ENCODE measurements at places on chromosomes 16 and 17.

DNA sequence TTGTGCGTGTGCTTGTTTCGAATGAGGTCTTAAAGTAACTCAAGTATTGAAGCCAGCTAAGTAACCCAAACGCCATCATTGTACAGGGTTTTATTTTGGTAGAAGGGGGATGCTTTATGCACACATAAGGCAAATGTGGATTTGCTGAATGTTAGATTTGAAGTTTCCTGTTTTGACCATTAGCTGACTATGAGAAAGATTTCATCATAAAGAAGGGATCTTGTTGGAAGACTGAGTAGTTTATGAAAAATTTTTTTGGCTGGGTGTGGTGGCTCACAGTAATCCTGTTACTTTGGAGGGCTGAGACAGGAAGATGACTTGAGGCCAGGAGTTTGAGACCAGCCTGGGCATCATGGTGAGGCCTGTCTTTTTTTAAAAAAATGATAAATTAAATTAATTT is 10.0 kb upstream of the ZFP3 start:
- DNase-seq: no peak

- DNase-seq: no peak
Measured at GRCh38 chr17:29526322-29526721, 40.5 kb downstream of the ABHD15 start.

DNA sequence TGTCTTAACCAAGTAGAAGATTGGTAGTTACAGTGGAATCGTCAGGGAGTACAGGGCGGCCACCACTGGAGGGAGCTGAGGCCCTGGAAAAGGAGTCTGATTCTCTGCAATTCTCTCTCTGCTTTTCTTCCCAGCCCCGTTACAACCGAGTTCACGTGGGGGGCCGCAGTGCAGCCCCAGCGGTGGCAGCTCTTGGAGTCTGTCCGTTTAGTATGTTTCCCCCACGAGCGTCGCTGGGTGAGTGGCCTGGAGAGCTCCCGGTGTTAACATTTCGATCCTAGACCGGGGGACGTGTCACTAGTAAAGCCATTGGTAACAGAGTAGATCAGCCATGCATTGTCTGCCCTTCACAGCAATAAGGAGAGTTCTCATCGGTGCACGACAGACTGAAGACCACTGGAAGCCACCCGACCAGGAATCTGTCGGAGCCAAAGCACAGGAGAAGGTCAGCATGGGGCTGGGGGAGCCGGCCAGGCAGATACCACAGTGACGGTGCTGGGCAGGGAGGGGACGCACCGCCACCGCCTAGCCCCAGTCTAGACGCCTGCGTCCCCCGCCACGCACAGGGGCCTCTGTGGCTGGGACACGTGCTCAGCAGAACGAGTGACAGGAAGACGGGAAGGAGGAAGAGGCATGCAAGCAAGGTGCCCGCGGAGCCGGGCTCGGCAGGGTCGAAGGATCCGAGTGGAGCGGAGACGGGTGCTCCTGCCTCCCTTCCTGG is 15.7 kb downstream of the SLC16A3 start:
- DNase-seq: no peak

- DNase-seq: no peak
Measured at GRCh38 chr16:77863250-77863649, 74.9 kb downstream of the VAT1L start.

GRCh38 chr17:48831549-48831883 is 681 bp downstream of the CALCOCO2 start:
- no peak for DNase-seq

GRCh38 chr16:74868501-74868900 is 93.9 kb upstream of the FA2H start:
- no peak for DNase-seq

GRCh38 chr16:74749291-74750055 is 25.1 kb downstream of the FA2H start:
- DNase-seq: no peak

DNA sequence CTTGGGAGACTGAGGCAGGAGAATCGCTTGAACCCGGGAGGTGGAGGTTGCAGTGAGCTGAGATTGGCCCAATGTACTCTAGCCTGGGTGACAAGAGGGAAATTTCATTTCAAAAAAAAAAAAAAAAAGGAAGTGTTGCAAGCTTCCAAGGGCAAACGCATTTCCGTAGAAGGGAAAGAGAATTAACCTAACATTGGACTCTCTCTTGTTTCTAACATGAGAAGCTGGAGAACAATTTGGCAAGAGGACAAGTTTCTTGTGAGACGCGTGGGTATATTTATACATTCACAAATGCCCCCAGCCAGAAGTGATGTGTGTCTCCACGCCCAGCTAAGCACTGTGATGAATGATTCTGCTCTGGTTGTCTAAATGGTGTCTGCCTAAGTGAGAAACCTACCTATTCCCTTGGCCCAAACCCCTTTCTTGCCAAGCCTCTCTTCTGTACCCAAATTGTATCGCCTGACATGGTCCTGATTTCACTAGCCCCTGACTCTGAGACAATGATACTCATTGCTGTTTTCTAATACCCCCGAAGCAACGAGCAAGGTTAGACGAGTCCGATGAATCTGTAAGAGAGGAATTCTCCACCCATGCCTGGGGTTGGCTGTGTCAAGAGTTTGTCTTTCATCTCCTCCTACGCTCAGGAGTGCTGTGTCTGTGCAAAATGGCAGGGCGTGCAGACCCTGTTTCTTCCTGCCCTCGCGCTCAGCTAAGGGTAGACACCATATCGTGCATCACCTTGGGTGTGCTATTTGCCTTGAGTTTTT is 14.2 kb upstream of the ST6GALNAC2 start:
- no peak for DNase-seq

DNA sequence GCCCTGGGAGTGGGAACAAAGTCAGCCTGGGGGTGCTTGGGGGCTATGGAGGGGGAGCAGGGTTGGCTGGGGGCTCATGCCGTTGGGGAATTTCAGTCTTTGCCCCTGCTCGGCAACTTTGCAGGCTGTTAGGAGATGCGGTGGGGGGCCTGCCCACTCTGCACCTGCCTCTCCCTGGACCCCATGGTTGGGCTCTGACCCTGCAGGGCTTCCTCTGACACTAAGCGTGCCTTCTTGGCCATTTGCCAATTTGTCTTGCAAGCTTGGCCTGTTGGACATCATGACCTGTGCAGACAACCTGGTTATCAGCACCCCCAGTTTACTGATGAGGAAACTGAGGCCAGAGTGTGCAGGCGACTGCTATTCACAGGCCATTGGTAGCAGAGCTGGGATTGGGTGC is 14.6 kb downstream of the ADCY7 start:
- DNase-seq: no peak
